ENCODE measurements at places on chromosomes 2 and 18. TPM values are rescaled to one million over a fixed set of nuclear protein-coding genes. Genes with fewer than 3 reads are reported as not detected.

DNA sequence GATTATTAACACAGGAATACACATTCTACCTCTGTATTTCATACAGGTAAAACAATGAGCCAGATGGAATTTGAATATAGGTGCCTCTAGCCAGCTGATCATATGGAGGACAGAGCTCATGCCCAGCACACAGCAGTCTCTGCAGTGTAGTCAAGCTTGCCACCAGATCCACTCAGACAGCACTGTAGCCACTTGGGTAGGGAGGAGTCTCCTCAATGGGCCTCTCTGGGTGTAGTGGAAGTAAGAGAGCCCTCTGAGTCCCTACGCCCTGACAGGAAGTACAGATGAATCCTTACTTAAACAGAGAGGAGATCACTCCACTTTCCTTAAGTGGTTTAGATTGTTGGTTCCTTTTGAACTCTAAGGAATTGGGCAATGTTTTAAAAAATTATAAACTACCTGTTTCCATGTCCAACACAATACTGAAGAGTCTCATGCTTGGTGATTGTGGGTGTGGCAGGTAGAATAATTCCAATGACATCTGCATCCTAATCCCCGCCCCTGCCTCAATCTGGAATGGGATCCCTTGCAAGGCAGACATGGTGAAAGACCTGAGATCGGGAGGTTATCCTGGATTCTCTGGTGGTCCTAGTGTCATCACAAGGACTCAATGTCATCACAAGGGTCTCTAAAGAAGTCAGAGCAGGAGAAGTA, 23.0 kb upstream of the TMEM200C start:
- DNase-seq: no peak

DNA sequence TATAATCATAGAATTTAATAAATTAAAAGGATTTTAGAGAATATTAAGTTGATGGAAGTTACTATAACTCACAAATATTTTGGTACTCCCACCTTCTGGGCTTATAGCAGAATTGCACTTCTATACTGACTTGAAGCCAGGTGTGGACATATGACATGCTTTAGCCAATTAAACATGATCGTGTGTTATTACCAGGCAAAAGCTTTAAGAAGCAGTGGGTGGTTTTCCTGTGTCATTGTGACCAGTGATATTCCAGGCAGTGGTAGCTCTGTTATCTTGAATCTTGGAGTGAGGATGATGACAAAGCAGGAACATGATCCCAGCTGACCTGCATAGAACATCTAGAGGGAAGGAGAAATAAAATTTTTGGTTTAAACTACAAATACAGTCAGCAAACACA, 370.9 kb upstream of the ZEB2 start:
- DNase-seq: no peak

The GLS gene
- polyA plus RNA-seq: 27.1 TPM

- DNase-seq: no peak
Measured at GRCh38 chr18:46794607-46795006, 37.8 kb upstream of the ST8SIA5 start.

DNA sequence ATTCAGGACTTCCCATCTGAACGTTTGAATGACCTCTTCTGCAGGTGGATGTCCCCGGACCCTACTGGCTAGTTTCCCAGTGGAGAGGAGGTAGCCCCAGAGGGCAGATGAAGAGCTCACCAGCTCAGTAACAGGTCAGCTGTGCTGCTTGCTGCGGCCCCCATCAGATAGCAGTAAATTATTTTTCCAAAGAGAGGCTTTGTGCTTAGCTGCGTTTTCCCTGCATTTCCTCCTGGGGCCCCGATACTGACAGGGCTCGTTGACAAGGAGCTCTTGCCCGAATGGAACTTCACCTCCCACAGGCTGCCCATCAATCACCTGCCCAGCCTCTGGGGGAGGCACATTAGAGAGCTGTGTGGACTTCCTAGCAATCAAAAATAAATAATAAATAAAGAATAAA, 185.8 kb downstream of the DOK6 start:
- DNase-seq: no peak

DNA sequence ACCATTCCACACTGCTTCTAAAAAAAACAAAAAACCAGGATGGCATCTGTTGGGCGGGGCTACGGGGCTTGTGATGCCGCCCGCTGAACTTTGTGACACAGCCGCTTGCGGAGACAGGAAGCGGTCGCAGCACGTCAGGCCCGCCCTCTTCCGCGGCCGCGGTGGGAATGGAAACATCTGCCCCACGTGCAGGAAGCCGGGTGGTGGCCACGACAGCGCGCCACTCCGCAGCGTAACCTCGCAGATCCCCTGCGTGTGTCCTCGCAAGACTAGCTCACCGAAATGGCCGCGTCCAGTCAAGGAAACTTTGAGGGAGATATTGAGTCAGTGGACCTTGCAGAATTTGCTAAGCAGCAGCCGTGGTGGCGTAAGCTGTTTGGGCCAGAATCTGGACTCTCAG, 168.5 kb downstream of the SUCLG1 start:
- peak; percentile 60 for DNase-seq

GRCh38 chr2:187429989-187430388, 18.1 kb downstream of the CALCRL start:
- no peak for DNase-seq

The FECH gene
- polyA plus RNA-seq: 9.2 TPM

GRCh38 chr2:158716921-158717320, 78.2 kb upstream of the DAPL1 start:
- DNase-seq: no peak

The PTPN2 gene
- polyA plus RNA-seq: 43.1 TPM

The HOXD12 gene
- polyA plus RNA-seq: not detected

GRCh38 chr2:227295806-227296205, 29.2 kb upstream of the MFF start:
- no peak for DNase-seq

DNA sequence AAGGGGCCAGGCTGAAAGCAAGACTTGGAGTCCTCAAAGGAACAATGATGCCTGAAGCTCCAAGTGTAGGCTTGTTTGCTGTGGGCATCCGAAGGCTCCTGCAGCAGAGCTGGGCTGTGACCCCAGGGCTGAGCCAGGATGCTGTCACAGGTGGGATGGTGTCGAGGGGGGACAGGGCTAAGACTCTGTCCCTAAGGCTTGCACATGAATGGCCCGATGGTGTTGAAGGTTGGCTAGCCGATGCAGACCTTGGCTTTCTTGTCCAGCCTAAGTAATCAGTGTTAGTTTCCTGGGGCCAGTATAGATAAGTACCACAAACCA, 251.0 kb downstream of the NDUFA10 start:
- peak; percentile 34 for DNase-seq

The UGT1A6 gene
- not detected for polyA plus RNA-seq

DNA sequence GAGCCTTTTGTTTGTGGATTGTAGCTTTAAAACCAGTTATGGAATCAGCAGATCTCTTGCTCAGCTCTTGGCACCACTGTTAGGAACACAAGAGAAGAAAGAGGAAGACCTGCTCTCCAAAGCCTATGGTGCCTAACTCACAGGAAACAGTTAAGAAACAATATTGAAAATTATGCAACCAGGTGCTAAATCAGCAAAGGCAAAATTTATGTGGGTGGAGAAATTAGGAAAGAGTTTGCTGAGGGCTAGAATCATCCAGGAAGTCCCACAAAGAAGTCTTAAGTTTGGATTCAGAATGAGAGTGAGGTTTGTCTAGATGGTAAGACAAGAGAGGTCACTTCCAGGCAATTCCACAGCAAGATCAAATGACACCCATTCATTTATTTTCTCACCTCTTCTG, 49.4 kb downstream of the AOX1 start:
- no peak for DNase-seq

GRCh38 chr18:69035756-69036155, 237.9 kb downstream of the CCDC102B start:
- DNase-seq: no peak

DNA sequence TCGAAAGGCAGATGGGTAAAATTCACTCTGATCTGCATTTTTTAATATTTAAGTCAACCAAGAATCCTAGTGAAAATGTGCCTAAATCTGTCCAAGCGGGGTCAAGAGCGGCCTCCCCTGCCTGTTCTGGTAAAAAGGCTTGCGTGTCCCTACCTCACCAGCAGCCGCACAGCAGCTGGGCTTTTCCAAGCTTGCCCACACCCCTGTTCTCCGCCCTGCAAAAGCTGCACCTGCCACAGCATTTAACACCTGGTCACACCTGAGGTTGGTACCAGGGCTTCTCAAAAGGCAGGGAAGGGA, 25.8 kb upstream of the TMEM182 start:
- no peak for DNase-seq

The GALNT13 gene
- not detected for polyA plus RNA-seq

DNA sequence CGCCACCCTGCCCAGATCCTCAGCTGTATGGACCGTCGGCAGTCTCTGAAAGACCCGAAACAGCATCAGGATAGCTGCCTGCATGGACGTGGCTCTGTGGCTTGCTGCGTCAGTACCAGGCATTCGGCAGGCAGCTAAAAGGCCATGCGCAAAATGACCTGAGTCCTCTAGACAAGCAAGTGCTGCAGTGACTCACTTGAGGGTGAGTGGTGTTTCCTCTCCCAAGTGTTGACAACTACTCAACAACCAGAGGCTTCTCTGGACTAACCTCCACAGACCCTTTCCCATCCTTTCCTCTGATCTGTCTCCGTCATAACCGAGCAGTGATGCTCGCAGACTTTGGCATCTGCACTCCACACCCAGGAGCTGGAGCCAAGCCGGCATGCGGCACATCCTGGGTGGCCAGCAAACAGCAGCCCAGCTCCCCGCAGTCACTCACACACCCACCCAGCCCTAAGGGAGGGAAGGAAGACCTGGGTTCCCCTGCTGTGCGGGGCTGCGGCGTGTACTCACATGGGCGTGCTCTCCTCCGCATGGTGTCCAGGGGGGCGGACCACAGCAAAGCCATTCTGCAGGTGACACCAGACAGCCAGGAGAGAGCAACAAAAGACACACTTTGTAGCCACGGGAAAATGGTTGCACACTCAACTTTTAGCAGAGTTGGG, 239.3 kb downstream of the TWIST2 start:
- no peak for DNase-seq

The SIX3 gene
- polyA plus RNA-seq: not detected

The DSG1 gene
- not detected for polyA plus RNA-seq

GRCh38 chr18:45282101-45282812, 333.0 kb upstream of the SLC14A2 start:
- no peak for DNase-seq

DNA sequence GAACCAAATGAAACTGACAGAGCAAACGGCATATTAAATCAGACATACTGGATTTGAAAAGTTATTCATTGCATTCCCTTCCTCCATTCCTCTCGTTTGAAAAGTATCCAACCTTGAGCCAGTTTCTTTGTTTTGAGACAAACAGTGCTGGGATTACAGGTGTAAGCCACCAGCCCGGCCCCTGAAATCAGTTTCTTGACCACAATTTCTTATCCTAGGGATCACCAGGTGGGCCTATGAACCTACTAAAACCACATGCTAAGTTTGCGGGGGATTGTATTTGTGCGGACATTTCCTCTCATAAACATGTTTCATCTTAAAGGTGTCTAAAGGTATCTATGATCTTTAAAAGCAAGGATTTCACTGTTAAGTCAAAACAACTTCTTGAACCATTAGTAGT, 11.6 kb downstream of the PTPN2 start:
- no peak for DNase-seq

- DNase-seq: no peak
Measured at GRCh38 chr2:60652832-60653340, 99.4 kb upstream of the BCL11A start.

The CCDC102B gene
- 1.8 TPM for polyA plus RNA-seq

DNA sequence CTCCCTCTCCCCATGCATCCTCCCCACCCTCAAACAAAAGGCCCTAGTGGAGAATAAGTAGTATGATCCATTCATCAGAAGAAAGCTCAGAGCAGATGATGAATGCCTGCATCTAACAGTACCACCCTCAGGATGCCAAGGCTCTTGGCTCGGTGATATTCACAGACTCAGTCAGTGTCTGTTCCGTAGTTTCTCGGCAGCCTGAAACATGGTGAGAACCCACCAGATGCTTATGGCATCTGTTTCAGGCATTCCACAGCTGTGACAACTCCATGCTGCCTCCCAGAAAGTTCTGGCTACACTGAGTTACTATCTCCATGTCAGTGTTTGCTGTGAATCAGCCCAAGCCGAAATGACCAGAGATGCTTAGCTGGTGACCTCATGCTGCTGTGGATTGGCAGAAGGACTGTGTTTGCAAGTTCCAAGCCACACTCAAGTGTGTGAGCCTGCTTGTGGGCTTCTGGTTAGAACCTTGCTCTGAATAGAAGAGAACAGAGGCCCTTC, 83.9 kb downstream of the WDSUB1 start:
- peak; percentile 81 for DNase-seq

DNA sequence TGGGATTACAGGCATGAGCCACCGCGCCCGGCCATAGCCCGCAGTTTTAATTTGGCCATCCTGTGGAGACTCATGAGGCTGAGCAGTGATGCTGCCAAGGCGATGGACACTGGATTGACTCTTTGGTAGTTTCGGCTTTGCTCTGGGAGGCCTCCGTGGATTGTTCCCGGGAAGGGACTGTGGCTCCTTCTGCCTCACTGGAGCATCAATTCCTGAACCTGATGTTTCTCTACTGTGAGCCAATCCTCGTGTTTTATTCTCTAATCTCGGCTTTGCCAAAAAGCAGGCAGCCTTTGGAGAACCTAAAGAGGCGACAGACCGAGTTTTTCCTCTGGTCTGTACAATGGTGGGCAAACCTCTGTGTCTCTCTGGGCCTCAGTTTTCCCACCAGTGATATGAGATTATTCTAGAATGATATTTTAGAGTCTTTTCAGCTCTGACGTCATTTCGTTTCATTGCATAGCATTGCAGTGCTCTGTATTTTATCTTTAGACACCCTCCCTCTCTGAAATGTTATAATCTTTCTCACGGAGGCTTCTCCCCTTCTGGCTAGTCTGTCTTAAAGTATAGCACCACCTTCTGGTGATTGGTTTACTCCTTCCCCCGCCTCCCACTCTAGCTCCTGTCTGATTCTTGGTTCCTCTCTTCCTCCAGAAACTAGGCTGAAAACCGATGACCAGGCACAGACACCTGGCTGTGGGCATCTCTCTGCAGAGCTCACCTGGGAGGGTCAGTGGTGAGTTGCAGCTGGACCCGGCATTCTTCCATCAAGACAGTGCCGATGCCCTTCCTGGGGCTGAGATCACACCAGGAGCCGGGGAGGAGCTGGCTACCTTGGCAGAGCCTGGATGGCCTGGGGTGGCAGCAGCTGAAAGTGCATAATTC, 341.3 kb downstream of the MYCN start:
- DNase-seq: no peak

- no peak for DNase-seq
Measured at GRCh38 chr2:140392824-140393223, 1612.6 kb upstream of the NXPH2 start.

DNA sequence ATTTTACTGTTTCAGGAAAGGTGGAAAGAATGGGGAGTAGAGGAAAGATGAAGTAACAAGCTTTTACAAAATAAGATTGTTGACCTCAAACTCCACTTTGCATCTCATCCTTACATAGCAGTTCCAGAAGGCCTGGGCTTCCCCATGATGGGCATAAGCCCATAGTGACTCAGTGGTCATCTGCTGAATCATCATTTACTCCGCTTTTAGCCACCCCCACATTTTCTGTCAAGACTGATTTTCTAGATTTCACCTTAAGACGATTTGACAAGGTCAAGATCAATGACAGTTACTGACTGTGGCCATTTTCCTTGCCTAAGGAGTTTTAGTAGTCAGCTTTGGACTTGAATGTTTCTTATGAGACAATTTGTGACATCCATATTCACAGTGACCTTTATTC, 49.4 kb downstream of the PLEKHM3 start:
- no peak for DNase-seq

The MPHOSPH10 gene
- polyA plus RNA-seq: 15.0 TPM

All from sigmoid colon (tissue), 7 donors.